ENCODE measurements at places on chromosomes 5 and 9.

- DNase-seq, result no peak
Observed at GRCh38 chr5:31806561-31806960, 167.6 kb downstream of the PDZD2 start.

DNA sequence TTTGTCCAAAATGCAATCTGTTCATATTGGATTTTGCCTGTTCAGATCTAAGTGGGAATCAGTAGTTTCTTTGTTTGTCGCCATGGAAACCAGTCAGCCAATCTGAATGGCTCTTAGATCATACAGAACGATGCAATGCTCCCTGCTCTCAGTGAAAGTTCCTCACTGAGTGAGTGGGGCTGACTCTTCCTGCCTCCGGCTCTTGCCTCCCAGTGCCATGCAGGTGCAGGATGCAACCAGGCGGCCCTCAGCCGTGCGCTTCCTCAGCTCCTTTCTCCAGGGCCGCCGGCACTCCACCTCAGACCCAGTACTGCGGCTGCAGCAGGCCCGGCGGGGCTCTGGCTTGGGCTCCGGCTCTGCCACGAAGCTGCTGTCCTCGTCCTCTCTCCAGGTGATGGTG is at the start of gene PTPDC1:
TSS of gene PTPDC1 (plus strand) at position 151 of the 400 bp plus-strand sequence. CDS start at position 218, 67 bp downstream.
- no peak for DNase-seq

- DNase-seq, result no peak
Observed at GRCh38 chr9:73200694-73201452, 49.2 kb downstream of the ANXA1 start.

DNA sequence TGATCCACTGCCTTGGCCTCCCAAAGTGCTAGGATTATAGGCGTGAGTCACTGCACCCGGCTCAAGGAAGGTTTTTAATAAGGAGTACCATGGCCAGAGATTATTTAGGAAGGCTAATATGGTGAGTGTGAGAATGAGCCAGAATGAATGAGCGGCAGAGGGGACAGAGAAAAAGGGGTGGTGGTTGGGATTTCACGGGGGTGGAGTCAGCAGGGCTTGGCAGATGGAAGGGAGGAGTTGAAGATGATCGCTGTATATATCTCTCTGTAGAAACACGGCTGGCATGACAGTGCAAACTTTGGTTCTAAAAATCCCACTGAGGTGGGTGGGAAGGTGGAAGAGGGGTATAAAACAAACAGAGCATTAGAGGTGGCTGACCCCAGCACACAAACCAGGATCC is 176.7 kb upstream of the TBC1D2 start:
- no peak for DNase-seq

- no peak for DNase-seq
Observed at GRCh38 chr5:6202968-6203365, 175.4 kb downstream of the MED10 start.

DNA sequence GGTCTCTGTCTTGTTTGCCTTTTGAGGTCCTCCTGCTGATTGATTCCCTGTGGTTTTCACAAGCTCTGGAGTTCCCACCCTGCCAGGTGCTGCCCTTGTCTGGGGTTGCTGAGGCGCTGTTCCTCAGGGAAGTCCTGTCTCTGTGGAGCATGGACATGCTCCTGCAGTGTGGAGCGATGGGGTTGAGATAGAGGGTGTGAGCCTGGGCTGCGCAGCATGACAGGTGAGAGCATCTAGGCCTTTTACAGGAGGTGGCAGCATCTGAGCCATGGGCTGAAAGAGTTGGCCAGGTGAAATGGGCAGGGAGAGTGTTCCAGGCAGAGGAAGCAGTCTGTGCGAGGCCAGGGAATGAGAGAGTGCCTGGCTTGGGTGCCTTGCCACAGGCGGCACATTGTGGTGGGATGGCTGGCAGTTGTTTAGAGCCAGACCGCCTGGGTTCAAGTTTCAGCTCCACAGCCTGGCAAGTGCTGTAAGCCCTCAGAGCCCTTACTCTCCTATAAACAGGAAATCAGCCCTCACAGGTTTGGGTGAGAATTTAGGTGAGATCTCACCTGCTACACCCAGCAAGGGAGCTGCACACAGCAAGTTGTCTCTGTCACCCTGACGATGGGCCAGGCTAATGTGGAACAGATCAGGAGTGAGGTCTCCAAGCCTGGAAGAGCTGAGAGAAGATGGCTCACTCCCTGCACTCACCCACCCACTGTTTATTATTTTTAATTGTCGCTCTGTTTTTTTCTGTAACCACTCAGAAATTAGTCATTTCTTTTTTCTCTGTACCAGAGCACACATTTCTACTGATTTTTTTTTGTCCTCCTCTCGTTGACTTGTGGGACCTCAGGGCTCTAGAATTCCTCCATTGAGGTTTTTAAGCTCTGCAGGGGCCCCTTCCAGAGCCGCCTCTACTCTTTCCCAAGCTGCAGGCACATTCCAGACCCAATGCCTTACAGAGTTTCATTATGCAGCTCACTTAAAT is 19.6 kb downstream of the TCOF1 start:
- no peak for DNase-seq

DNA sequence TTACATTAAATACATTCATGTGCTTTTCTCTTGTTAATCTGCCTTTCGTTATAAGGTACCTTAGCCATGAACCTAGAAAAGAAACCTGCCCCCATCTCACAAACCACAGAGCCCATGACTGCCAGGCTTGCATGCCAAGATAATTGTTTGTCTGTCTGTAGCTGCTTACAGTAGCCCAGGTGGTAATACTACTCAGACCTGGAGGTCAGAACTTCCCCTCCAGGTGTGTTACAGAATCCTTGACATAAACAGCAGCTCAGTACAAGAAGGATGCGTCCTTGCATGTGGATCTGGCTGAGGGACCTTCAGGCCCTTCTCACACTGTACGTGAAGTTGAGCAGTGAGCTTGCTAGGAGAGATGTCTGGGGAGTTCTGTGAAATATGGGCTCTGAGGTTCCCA is 291.4 kb downstream of the CSNK1G3 start:
- DNase-seq, result no peak

DNA sequence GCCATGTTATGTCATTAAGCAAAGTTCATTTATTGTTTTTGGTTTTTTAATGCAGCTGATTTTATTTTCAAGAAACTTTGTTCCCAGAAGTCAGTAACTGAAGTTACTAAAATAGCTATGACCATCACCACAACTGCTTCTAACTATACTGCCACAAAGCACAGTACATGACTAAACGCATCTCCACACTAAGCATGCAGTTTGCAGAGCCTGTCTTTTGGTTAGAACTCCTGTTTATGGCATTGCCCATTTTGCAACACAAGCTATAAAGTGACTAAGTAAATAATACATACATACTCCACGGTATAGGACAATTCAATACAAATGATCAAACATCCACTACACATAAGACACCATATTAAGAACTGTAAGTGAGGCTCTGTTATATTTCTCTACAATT is 109.7 kb downstream of the MLLT3 start:
- DNase-seq, result no peak

- no peak for DNase-seq
Observed at GRCh38 chr5:125865166-125865815, 557.9 kb upstream of the GRAMD2B start.

- no peak for DNase-seq
Observed at GRCh38 chr5:115246361-115246991, 16.2 kb downstream of the PGGT1B start.

DNA sequence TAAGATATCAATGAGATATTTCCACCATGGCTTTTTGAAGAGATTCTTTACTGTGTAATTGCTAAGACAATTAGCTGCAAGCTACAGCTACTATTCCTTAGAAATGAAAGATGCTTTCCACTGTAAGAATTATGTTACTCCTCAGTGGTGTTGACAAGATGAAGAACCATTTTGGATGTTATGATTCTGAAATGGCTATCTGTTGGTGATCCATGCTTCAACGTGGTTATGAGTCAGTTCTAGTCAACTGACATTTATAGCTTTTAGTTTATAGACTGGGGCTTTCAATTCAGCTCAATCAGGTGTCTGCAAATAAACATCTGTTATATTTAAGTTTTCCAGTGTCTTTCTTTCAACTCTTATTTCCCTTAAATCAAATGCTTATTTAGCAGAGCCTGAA is 93.7 kb downstream of the SGCD start:
- no peak for DNase-seq

GRCh38 chr5:67147760-67148159 is 48.8 kb downstream of the CD180 start:
- DNase-seq, result no peak

DNA sequence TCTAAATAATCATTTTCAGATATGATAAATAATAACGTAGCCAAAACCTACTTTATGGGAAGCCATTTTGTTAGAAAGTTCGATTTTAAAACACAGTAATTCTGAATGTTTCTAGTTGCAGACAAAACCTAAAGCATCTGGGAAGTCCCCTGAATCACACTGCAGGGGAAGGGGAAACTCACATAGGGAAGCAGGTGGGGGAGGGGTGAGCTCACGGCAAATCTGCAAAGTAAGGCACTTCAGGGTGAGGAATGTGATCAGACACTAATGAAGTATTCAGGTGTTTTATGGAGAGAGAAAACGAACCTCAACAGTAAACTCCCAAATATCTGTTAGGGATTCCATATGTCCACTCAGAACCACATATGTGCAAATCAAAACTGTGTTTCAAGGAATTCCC is 70.7 kb downstream of the EPB41L4A start:
- no peak for DNase-seq

GRCh38 chr5:11182441-11183080 is 421.5 kb upstream of the DAP start:
- no peak for DNase-seq

GRCh38 chr9:101738566-101739183 is at the start of gene GRIN3A:
GRIN3A (minus strand) TSS chr9:101738647; CDS start chr9:101737979, 668 bp downstream.
- no peak for DNase-seq

- no peak for DNase-seq
Observed at GRCh38 chr5:157523976-157524375, 51.6 kb downstream of the ADAM19 start.

DNA sequence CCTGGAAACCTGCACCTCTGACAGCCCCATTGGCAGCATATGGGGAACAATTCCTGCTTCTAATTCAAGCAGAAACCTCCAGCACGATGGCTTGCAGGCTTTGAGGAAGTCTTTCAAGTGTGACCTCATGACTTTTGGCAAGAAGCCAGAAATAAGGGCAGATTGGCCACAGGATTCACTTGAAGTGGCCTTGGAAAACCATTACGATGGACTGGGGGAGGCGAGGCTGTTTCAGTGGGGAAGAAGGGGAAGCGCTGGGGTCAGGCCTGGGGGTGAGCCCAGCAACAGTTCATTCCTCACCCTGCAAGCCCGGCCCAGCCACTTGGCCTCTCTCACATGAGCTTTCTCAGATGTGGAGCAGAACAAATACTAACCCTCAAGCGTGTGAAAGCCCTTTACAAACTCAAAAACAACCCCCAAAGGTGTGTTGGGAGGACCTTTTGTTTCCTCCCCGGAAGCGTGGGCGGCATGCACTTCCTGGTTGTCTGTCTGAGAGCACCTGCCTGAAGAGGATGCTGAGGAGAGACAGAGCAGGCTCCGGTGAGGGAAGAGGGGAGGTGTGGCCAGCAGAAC is 26.9 kb upstream of the EEIG1 start:
- DNase-seq, result peak; percentile 88

GRCh38 chr5:150399524-150400211 is 13.0 kb downstream of the CD74 start:
- DNase-seq, result no peak

DNA sequence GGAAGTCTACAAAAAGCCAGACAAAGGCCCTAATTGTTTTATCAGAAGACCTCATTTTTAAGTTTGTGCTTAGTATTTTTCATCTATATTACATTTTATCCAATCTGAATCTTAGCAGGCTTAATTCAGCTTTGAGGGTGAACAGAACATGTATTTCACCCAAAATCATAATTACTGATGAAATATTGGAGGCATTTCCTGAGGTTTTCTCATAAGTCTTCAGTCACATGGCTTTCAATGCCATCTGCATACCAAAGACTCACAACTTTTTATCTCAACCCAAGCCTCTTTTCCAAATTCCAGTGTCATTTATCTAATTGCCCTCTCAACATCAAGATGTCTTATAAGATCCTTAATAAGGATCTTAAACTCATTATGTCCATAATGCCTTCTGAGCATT is 150.8 kb downstream of the TTC39B start:
- DNase-seq, result no peak

- DNase-seq, result no peak
Observed at GRCh38 chr5:115599502-115599901, 2.8 kb downstream of the TICAM2 start.

DNA sequence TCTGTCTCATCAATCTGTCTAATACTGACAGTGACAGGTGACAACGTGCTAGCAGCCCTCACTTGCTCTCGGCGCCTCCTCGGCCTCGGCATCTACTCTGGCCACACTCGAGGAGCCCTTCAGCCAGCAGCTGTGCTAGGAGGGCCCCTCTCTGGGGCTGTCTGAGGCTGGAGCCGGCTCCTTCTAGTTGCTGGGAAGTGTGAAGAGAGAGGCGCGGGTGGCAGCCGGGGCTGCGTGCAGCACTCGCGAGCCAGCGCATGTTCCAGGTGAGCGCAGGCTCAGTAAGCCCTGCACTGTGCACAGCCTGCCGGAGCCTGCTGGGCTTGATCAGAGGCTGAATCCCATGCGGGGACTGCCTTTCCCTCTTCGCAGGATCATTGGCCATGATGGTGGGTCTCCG is 330.7 kb downstream of the CDH10 start:
- DNase-seq, result no peak

GRCh38 chr5:82011761-82012160 is 39.9 kb downstream of the ATG10 start:
- DNase-seq, result no peak

DNA sequence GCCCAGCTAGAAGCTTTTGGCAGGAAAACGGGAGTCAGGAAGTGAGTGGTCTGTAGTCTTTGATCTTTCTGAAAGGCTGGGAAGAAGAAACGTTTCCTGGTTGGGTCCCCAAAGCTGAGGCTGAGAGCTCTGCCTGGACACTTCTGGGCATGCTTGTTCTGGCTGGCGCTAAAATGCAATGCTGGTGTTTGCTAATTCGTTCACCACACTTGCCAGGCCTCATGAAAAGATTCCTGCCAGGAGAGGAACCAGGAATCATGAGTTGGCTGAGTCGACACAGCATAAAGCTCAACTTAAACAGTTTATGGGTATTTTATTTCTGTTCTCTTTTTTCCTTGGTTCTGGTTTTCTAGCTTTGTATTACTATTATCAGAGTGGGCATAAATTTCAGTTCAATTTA is 10.7 kb upstream of the PTGR1 start:
- no peak for DNase-seq
